ENCODE measurements at places on chromosomes 13 and 19.

DNA sequence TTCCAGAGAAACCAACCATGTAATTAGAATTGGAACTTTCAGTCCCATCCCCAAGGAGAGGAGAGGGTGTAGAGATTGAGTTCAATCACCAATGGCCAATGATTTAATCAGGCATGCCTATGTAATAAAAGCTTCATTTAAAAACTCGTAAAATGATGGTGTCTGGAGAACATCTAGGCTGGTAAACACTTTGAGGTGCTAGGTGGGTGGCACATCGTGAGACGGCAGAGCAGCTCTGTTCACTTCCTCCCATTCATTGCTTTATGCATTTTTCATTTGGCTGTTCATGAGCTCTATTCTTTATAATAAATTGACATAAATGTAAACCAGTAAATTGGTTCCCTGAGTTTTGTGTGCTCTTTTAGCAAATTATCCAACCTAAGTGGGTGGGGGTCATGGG, 90.1 kb downstream of the ELF1 start:
- no peak for ATAC-seq

DNA sequence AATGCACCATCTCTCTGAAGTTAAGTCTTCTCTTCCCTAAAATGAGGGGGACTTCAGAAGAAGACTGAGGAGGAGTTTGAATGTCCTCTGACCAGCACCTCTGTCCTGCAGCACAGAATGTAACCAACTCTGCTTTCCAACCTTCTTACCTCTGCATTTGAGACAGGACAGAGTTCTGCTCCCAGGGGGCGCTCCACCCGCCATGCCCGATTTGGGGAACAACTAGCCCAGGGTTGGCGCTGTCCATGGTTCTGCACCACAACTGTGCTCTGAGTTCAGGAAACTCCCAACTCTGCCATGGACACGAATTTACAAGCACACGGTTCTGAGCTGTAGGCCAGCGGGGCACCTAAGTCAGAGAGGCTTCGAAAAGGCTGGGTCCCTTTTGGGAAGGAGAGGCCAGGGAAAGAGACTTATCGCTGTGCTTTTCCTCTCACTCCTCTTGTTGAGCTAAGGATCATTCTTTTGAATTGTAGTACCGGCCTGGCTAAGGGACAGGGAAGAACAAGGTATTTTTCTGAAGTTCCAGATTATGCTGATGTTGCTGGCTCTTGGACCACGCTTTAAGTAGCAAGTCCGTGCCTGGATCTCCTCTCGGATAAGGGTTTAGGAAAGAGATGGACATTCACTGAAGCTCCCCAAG, 22.2 kb downstream of the SIGLEC5 start:
- no peak for ATAC-seq

GRCh38 chr19:47819858-47820257, 1.9 kb upstream of the CRX start:
- ATAC-seq: peak; percentile 57

DNA sequence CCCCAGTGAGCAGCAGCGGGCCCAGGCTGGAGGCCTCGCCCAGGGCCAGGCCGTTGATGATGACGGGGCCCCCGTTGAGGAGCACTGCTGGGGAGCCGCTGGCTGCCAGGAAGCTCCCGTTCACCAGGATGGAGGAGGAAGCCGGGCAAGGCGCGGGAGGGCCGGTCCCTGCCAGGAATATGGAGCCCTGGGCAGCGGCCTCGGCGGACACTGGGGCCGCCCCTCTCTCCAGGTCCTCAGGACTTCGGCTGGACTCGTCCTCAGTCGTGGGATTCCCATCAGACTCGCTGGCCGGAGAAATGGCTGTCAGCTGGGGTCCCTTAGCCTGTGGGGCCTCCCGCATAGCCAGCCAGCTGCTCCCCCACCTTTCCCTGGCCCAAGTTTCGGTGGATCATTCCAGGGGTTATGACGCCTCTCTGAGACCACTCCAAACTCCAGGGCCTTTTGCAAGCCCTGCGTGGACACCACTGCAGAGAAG, 2.1 kb downstream of the SIX5 start:
- ATAC-seq: no peak

DNA sequence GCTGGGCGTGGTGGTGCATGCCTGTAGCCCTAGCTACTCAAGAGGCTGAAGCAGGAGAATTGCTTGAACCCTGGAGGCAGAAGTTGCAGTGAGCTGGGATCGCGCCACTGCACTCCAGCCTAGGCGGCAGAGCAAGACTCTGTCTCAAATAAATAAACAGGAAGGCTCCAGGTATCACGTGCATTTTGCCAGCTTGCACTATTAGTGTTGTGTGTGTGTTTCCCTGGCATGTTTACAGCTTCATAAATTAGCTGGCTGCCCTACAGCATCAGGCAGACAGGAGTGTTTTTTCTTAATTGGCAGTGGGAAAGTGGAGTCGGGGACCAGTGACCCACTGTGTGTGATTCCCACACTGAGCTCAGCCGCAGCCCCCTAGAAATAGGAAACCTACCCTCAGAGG, 32.6 kb downstream of the SHISA2 start:
- no peak for ATAC-seq

GRCh38 chr13:87302931-87303330, 368.2 kb upstream of the SLITRK5 start:
- peak; percentile 13 for ATAC-seq

- ATAC-seq: no peak
Observed at GRCh38 chr13:46756977-46757376, 40.0 kb downstream of the ESD start.

DNA sequence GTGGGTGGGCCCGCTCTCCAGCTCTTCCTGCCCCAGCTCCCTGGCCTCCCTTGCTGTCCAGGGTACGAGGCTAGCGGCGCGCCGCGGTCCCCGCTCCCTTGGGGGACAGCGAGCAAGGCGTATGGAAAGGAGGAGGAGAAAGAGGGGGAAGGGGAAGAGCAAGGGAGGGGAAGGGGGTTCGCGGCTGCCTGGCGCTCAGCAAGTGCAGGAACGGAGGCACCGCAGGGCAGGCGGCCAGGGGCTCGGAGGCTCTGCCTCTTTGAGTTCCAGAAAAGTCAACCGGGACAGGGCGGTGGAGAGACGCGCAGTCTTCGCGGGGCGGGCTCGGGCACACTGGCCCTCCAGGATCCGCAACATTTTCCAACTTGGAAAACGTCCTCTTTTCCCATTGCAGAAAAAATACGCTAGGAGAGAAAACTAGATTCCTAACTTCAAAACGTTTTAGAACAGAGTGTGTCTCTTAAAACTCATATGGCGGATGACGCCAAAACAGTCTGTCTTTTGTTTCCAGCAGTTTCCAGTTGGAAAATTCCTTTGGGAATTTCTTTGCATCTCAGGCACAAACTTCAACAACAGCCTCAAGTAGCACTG, 23.1 kb upstream of the TNFRSF19 start:
- ATAC-seq: no peak

- ATAC-seq: peak; percentile 13
Observed at GRCh38 chr19:55391702-55392615, 6.2 kb downstream of the RPL28 start.

DNA sequence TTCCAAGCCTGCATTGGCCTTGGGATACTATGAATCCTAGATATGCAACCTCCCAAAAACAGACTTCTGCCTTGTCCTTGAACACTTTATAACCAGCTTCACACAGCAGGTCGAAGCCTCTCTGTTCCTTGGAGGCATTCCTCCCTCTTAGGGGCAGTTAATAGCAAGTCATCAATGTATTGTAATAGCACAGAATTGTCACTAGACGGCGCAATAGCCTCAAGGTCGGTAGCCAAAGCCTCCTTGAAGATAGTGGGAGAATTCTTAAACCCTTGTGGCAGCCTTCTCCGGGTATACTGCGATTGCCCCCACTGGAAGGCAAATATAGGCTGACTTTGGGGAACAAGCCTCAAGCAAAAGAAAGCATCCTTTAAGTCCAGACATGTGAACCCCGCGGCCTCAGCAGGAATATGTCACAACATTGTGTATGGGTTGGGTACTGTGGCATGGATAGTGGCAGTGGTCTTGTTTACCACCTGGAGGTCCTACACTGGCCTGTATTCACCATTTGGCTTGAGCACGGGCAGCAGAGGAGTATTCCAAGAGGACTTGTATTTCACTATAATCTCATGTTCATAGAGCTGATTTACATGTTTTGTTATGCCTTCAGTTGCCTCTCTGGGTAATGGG, 61.1 kb downstream of the ZNF431 start:
- ATAC-seq: no peak

- ATAC-seq: no peak
Observed at GRCh38 chr13:87778128-87778527, 107.0 kb downstream of the SLITRK5 start.

DNA sequence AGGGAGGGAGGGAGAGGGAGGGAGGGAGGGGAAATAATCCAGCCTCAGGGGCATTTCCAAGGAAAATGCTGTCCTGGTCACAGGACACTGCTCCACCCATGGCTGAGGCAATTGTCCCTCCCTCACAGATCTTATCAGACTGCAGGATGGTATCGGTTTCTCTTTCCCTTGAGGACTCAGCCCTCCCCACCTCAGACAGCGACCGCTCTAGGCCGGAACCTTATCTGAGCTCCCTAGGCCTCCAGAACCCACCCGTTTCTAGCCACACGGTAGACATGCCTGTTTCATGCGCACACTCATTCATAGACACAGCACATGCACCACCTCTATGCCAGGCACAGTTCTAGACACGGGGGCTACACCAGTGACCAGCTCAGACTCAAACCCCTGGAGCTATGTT, 10.0 kb upstream of the IZUMO2 start:
- ATAC-seq: no peak

- no peak for ATAC-seq
Observed at GRCh38 chr19:33039108-33039599, 25.5 kb downstream of the RHPN2 start.

DNA sequence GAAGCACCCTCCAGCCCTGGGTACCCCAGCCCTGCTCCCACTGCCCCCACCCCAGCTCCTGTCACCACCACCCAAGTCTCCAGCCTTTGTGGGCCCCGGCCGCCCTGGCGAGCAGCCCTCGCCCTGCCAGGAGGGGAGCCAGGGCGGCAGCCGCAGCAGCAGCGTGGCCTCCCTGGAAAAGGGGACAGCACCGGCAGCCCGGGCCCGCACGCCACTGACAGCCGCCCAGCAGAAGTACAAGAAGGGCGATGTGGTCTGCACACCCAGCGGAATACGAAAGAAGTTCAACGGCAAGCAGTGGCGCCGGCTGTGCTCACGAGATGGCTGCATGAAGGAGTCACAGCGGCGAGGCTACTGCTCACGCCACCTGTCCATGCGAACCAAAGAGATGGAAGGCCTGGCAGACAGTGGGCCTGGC, 3.9 kb downstream of the CIC start:
- ATAC-seq: no peak

- no peak for ATAC-seq
Observed at GRCh38 chr13:86135856-86136255, 336.6 kb upstream of the SLITRK6 start.

- ATAC-seq: no peak
Observed at GRCh38 chr19:46126086-46126580, 1.6 kb upstream of the IGFL3 start.

GRCh38 chr13:39599842-39600241, 3.2 kb downstream of the LHFPL6 start:
- ATAC-seq: no peak

GRCh38 chr13:21310220-21310619, 133.8 kb downstream of the MRPL57 start:
- no peak for ATAC-seq

GRCh38 chr19:13055213-13056051, 47.2 kb downstream of the LYL1 start:
- peak; percentile 69 for ATAC-seq

GRCh38 chr13:102045731-102046130, 356.1 kb downstream of the FGF14 start:
- ATAC-seq: peak; percentile 99

DNA sequence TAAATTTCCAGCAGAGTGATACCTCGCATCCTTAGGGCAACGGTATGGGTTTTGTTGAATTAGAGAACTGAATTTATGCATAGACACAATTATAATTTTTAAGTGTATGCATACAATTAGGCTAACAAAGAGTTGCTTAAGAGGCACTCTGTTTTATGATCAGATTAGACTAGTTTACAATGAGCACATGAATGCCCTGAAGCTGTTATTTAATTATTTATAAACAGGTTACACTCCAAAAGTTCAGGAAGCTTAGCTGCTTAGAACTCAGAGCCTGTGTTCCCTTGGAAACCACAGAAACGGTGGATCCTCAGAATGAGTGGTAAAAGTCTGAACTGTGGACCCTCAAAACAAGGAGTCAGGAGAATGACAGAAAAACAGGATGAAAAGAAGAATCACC, 72.5 kb upstream of the FBXL3 start:
- ATAC-seq: no peak

GRCh38 chr13:84445776-84446175, 563.5 kb upstream of the SLITRK1 start:
- no peak for ATAC-seq

DNA sequence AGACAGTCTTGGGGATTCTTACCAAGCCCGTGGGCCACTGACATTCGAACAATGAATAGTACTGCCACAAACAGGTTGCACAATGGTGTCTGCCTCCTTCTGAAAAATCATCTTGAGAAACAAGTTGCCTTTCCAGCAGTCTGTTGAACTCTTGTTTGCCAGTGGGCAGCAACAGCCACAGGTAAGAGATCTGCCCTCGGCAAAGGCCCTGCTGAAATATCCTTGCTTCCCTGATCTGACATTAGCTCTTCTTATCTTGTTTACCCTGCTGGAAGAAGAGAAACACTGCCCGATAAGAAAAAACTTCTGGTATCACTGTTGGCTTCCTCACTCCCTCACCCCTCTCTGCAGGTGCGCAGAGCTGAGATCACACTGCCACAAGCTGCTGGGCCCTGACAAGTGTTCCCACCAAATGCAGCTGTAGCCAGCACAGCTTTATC, 2.0 kb downstream of the DOCK9 start:
- ATAC-seq: no peak

DNA sequence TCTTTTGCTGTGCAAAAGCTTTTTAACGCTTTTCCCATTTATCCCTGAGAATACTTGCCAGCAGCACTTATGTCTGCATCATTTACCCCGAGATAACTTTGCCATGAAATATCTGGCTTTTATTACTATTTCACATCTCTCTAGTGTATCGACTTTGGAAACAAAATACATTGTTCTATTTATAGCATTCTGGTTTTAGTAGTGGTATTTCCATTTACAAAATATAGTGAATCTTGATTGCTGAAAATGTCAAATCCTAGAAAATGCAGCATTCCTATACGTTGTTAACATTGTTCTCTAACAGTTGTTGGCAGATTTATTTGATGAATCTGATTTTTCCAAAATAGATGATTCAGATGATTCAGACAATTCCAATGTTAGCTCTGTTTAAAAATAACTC, 189.3 kb upstream of the SPRY2 start:
- no peak for ATAC-seq

GRCh38 chr19:47330466-47330869, 1.5 kb upstream of the C5AR2 start:
- no peak for ATAC-seq

DNA sequence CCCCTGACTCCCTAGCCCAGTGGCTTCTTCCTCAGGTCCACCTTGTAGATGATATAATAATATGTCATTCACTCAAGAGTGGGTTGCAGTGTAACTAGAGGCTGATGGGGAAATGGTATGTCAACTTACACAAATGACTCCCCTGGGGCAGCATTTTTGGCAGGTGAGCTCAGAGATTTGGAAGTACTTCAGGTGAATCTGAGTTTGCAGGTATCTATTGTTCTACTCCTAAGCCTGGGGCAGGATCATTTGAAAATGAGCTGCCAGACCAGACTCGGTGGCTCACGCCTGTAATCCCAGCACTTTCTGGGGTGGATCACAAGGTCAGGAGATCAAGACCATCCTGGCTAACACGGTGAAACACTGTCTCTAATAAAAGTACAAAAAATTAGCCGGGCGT, 11.6 kb upstream of the CNMD start:
- ATAC-seq: no peak

Data from motor neuron (in vitro differentiated cells).